Stimulated activated CD4-positive, alpha-beta T cell treated with anti-CD3 and anti-CD28 coated beads, Interleukin-12 subunit alpha, Interleukin-12 subunit beta, amount 100 ng/mL, for 48 hours (primary cell): ENCODE measurements at places on chromosomes 7 and 10.

- no peak for DNase-seq
Measured at GRCh38 chr7:80656029-80656428, 17.6 kb downstream of the CD36 start.

DNA sequence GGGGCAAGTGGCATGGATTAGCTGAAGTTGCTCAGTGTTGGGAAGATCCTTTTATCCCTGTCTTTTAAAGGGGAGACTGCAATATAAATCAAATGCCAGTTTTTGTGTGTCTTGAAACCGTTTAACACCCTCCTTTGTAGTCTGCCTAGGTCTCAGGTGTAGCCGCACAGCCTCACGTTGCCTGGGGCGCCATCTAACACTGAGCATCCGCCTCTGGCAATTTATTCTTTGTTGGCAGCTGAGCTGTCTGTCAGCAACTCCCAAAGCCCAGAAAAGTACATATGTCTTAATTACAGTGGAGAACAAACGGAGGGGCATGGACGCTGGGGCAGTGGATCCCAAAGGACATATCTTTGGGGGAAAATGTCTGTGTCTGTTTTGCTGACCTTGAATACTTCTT lies 254.7 kb downstream of the STK31 start:
- DNase-seq: no peak

GRCh38 chr10:86217371-86218080 lies 149.1 kb downstream of the GRID1 start:
- DNase-seq: no peak

- DNase-seq: no peak
Measured at GRCh38 chr10:66176772-66177171, 749.1 kb upstream of the LRRTM3 start.

DNA sequence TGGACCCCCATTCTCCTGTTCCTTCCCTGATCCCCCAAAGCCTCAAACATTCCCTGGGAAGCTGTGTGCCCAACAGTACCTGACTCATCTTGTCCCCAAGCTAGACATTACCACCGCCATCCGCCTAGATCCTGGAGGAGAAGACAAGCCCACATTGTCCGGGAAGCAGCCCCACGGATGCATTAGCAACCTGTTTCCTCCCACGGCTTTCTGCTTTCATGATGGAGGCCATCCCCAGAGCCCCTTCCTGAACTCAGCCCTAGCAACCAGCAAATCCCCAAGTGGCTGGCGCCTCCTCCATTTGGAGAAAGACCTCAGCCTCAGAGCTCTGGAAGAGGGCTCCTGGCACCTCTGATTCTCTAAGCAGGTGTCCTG lies 2.3 kb upstream of the SLC29A3 start:
- DNase-seq: no peak

- no peak for DNase-seq
Measured at GRCh38 chr10:115941361-115941771, 331.6 kb downstream of the GFRA1 start.

- DNase-seq: no peak
Measured at GRCh38 chr7:33841705-33842129, 63.6 kb upstream of the BMPER start.

- no peak for DNase-seq
Measured at GRCh38 chr10:1933215-1933614, 195.9 kb upstream of the ADARB2 start.

- no peak for DNase-seq
Measured at GRCh38 chr10:92113911-92114600, 176.8 kb downstream of the CPEB3 start.

DNA sequence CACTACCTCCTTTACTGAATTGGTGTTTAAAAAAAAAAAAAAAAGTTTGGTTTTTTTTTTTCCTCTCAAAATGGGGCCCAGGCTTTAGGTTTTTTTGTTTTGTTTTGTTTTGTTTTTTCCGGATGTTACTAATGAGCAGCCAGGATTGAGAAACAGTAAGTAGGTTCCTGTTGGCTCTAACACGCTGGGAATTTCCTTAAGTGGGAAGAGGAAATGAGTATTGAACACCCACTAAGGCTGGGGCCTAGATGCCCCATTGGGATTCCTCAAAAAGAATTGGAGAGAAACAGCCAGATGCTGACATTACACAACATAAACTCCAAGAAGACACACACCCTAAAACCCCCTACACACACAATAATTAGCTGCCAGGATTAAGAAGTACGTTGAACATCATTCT lies 102.2 kb upstream of the NANOS1 start:
- DNase-seq: no peak

DNA sequence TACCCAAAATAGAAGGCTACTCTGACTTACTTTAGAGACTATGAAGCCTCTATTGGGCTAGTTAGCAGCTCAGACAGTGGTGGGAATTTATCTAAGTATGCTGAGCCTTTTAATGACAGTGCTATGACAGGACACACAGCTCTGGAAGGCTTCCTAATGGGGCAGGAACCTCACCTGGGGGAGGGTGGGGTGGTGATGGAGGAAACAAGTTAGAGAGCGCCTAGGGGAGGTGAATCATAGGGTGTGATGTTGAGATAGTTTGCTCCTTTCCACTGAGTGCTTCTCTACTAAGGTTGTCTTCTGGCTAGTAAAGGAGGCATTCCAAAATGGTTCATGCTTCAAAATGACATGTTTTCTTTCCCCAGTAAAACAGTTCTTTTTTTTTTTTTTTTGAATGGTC lies 42.1 kb downstream of the PPP1R9A start:
- no peak for DNase-seq

DNA sequence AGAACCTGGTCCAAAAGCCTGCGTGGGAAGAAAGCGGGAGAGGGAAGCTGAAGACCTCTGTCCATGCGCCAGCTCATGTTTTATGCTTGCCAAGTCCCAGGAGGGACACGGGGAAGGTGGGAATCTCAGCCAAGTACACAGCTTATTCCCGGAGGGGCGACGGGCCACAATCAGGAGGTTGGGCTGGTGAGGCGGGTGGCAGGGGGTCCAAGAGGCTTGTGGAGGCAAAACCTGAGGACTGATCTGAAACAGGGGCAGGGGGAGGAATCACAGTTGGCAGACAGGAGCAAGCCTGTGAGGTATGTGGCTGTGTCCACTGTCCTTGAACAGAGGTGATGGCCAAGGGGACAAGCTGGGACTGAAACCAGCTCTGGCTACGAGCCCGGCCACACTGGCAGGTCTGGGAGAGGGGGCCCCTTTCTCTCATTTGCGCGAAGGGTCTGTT lies 38.0 kb upstream of the LEP start:
- no peak for DNase-seq
